ENCODE measurements at places on chromosomes 3 and 15.

- DNase-seq = no peak
Observed at GRCh38 chr3:41525303-41526064, 326.2 kb downstream of the CTNNB1 start.

DNA sequence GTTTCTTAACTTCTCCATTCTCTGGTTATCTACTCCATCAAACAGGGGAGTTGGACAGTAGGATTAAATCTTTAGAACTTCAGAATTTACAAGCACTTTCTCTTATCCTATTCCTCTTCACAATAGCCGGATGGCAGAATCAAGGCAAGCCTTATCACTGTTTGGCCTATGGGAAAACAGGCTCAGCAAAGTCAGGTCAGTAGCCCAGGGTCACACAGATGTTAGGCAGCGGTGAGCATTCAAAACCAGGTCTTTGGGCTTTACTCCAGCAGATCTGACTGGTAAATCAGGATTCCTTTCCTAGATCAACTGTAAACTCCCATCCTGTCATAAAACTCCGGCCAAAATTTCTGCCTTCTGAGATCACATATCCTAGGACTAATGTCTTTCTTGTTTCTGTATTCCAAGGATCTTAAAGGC is 258.4 kb downstream of the OPA1 start:
- no peak for DNase-seq

GRCh38 chr15:40695469-40695890 is 506 bp downstream of the RAD51 start:
- no peak for DNase-seq

- DNase-seq = no peak
Observed at GRCh38 chr15:82730022-82730530, 20.4 kb upstream of the AP3B2 start.

DNA sequence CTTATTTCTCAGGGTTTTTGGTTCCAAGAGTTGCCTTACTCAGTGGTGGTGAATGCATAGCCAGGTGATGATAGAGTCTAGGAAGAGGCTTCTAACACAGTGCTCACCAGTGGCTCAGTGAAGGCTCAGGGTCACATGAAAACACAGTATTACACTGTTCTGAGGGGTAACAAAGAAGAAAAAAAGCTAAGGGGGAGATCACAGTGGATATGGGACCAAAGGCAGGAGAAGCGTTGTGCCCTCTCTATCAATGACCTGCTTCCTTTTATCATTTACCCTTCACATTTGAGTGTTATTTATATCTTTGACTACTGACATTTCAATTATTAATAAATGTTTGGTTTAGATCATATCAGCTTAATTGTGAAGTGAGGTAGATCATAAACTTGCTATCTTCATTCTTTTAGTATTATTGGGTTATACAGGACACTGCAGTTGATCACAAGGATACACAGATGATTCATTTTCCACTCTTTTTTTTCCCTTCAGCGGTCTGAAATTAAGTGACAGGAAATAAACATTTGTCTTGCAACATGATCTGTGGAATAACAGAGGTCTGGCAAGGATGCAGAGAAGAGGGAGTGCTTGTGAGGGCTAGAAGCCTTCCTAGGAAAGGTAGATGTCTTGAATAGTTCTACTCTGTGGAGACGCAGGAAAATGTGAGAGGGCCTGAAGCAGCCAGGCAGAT is 171.7 kb downstream of the C3orf38 start:
- DNase-seq = no peak

- no peak for DNase-seq
Observed at GRCh38 chr3:82137861-82138260, 376.4 kb upstream of the GBE1 start.

DNA sequence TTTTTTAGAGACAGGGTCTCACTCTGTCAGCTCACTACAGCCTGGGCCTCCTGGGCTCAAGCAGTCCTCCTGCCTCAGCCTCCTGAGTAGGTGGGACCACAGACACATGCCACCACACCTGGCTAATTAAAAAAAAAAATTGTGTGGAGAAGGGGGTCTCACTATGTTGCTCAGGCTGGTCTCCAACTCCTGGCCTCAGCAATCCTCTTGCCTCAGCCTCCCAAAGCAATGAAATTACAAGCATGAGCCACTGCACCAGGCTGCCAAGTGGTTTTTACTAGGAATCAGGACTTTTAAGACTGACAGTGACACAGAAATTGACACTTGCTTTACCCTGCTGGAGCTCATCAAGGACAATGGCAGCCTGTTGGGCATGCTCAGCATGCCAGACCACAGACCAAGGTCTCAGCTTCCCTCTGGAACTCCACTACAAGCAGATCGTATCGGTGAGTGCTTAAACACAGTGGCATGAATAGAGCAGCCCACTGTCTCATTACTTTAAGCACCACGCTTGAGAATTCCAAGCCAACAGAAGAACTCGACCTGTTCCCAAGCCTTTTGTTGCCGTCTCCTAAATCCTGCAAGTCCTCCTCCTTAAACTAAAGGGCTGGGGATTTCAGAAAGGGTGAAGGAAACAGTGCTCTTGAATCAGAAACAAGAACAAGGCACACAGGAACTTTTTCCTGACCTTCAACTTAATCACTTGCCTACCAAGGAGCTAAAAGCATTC is 41.4 kb downstream of the EOMES start:
- DNase-seq = no peak

DNA sequence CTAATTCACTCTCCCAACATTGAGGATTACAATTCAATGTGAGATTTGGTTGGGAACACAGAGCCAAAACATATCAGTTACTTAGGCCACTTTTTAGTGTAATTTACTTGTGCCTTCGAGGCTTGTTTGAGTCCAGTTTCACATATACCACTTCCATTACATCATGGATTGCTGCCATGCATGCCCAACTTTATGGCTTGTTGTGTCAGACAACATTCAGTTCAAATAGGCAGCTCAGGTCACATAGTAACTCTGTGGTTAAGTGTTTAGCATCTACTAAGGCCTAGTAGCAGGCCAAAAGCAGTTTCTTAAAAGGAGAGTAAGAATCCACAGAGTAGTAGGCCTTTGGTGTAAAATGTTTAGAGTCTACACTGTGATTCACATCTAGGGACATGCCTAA is 164.3 kb upstream of the GMNC start:
- no peak for DNase-seq

GRCh38 chr3:15989419-15989818 is 185.1 kb upstream of the GALNT15 start:
- DNase-seq = no peak

DNA sequence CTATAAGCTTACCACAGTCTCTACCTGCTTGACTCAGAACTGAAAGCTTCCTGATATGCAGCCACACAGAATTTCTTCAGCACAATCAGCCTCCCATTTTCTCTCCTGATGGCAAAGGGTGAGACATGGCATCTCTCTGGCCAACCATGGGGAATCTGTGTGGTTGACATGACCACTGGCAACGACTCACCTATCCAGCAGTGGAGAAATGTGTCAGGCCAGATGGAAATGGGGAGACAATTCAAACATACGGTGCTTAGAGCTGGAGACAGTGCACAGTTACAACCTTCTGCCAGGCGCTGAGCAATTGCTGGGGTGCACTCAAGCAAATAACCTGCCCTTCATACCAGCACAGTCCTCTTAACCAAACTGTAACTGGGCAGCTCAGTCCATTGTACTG is 3.6 kb downstream of the ZNF385D start:
- DNase-seq = no peak

DNA sequence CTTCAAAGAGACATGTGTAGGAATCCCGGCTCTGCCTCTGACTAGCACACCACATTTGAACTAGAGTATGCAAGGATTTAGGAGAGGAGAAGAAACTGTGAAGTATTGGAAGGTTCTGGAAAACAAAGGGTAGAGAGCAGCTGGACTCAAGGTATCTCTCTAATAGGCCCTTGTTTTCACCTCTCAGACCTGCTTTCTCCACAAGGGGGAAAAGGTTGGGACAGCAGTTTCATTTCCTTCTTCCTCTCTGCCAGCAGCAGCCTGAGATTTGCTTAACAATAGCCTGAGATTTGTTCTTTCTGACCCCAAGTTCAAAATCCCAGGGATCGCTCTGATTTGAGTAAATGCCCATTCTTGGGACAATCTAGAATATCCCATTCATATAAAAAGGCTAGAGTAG is 430.6 kb upstream of the MCTP2 start:
- no peak for DNase-seq

- DNase-seq = no peak
Observed at GRCh38 chr15:56325186-56325585, 40.0 kb upstream of the TEX9 start.

DNA sequence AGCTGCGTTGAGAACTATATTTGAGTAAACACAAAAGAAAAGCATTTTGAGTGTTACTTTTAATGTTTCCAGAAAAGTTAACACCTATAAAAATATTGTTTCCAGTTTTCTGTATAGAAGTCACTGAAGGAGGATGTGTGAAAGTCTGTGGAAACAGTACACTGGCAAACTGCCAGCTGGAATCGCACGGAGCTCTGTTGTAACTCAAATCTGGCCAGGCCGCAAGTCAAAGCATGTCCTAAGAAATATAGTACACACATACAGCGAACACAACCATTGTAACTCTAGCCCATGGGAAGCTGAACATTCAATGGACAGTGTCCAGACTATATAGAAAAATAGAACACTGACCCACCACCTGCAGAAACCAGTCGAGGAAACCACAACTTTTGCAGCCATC is 657.2 kb downstream of the FHIT start:
- DNase-seq = no peak

DNA sequence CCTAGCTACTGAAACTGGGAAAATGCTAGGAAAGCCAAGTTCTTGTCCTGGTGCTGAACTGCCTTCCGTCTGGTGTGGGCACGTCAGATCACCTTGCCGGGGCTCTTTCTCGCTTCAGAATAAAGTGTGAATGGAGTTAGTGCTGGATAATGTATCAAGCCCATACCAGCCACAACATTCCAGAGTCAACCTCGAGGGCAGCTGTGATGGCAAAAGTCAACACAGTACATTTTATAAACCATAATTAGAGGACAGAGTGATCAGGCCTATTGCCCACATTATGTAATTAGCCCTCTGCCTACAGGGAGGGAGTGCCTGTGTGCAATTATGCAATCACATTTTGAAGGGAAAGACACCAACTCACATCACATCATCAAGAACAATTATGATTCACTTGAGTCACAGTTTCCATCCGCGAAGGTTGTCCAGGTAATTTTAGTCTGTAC is 165.2 kb downstream of the RORA start:
- no peak for DNase-seq

- DNase-seq = no peak
Observed at GRCh38 chr3:6260551-6261191, 600.2 kb upstream of the GRM7 start.

GRCh38 chr15:65612949-65613744 is 2.2 kb upstream of the INTS14 start:
- DNase-seq = no peak

GRCh38 chr15:31228980-31229826 is 97.4 kb upstream of the KLF13 start:
- DNase-seq = no peak

- no peak for DNase-seq
Observed at GRCh38 chr3:39396690-39397089, 9.8 kb upstream of the RPSA start.

GRCh38 chr3:15316998-15317435 is 15.4 kb downstream of the SH3BP5 start:
- DNase-seq = no peak

DNA sequence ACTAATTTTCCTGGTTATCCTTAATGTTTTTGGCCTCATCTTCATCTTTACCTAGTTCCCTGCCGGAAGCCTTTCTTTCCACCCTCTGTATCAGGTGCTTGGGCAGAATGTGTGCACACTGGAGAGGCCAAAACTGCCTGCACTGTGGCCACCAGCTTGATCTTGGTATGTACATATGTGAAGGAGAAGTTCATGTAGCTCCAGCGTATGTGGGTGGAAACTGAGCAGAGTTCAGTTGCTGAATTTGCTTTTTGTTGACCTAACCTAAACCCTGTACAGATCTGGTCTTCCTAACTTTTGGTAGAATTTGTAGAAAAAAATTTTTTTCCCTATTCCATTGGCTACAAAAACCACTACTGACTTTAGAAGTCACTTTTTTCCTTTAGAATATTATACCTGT is 65.9 kb upstream of the IGSF10 start:
- DNase-seq = no peak

GRCh38 chr15:34059946-34060345 is 20.9 kb upstream of the AVEN start:
- DNase-seq = no peak

- no peak for DNase-seq
Observed at GRCh38 chr15:53490341-53490740, 269.1 kb downstream of the WDR72 start.

- DNase-seq = no peak
Observed at GRCh38 chr3:123586968-123587367, 2.1 kb upstream of the HACD2 start.

DNA sequence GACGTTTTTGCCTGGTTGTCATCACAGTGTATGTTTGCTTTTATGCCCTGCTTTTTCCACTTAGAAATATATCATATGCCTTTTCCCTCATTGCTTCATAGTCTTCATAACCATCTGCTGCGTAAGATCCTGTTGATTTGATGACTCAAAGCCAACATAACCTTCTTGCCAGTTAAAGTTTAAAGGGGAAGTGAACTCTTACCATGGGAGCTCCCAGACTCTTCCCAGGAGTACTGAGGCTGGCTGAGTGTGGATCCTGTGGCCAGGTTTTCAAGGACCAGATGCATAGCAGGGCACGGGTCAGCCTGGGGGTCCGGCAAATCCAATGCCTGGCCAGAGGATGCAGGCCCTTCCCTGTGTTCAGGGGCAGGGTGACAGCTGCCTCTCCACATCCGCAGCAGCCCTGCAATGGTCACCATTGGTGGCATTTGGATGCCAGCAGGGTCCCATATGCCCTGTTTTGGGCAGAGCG is 42.0 kb upstream of the SACM1L start:
- no peak for DNase-seq

GRCh38 chr3:124845406-124845805 is 41.8 kb downstream of the ITGB5 start:
- no peak for DNase-seq
